ENCODE measurements at places on chromosomes 7 and 10.

DNA sequence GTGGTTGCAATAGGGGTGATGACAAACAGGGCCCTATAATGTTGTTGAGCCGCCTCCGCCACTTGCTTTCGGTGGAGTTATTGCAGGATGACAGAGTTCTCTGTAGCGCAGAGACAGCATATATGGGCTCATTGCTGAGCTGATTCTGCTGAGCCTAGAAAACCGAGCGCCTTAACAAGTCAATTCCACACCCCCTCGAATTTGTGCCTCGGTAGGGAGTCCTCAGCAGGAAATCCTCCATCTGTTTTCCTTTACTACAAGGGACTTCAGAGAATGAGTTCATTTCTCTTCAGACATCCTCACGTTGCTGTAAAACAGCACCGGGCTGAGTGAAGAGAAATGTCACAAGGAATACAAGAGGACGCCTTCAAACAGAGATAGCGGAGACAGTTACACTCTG is 90.7 kb upstream of the KIAA1217 start:
- no peak for DNase-seq

GRCh38 chr10:98994030-98994429 is 241.6 kb downstream of the HPSE2 start:
- DNase-seq = no peak

GRCh38 chr7:13217768-13218167 is 530.3 kb downstream of the ARL4A start:
- no peak for DNase-seq

DNA sequence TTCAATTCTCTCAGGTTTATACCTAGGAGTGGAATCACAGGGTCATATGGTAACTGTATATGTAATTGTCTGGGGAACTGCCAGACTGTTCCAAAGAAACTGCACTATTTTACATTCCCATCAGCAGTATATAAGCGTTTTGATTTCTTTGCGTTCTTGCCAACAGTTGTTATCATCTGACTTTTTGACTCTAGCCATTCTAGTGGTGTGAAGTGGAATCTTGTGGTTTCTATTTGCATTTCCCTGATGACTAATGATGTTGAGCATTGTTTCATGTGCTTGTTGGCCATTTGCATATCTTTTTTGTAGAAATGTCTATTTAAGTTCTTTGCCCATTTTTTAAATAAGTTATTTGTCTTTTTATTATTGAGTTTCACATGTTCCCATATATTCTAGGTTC is 44.3 kb upstream of the ZC3HAV1 start:
- no peak for DNase-seq

DNA sequence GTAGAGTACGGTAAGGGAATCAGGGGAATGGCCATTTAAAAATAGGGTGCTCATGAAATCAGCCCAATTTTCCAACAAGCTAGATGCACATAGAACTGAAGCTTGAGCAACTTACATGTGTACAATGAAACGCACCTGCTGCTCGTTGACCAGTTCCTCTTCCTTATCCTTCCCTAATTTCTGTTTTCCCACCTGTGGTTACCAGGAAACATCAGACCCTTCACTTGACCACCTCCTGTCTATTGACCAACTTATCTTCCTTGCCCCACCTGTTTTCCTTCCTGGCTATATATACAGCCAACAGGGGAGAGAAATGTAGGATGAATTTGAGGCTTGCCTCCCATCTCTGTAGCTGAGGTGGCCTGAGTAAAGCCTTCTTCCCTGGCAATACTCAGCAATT is 37.8 kb upstream of the RAPGEF5 start:
- no peak for DNase-seq

DNA sequence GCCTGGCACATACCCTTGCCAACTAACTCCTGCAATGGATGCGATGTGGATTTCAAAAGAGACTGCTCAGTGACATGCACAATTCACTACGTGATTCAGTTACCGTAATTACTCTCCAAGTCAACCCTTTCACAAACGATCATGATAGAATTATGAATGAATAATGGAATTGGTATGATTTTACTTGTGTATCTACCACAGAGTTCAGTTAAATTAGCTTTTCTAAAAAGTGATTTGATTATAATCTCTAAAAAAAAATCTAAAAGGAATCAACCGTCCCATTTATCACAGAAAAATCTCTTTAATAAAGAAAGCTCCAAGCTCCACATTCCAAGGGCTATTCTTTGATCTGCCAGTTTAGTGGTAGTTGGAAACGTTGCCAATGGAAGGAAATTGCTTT is 30.4 kb upstream of the RSU1 start:
- no peak for DNase-seq

All from inflammatory macrophage (primary cell).